ENCODE measurements at places on chromosomes 16 and 17.
A peak's percentile ranks its signal among the peaks of the same experiment; 100 is the strongest.

- no peak for DNase-seq
Observed at GRCh38 chr17:7644775-7645174, 6.0 kb upstream of the ATP1B2 start.

DNA sequence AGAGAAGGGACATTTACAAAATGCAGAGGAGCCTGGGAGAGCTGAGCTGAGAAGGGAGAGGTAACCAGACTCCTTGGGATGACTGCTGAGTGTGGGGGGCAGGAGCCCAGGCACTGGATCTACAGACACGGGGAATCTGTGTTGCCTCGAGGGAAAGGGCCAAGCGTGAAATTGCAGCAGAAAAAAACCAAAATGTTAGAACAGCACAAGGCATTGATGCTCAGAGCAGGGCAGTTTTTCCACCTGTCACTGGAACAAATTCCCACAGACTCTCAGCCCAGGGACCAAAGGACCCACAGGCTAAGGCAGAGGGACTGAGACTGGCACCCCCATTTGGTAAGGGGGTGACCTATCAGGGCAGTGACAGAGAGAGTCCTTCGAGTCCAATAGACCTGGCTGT, 2.0 kb downstream of the PITPNM3 start:
- DNase-seq, result no peak

DNA sequence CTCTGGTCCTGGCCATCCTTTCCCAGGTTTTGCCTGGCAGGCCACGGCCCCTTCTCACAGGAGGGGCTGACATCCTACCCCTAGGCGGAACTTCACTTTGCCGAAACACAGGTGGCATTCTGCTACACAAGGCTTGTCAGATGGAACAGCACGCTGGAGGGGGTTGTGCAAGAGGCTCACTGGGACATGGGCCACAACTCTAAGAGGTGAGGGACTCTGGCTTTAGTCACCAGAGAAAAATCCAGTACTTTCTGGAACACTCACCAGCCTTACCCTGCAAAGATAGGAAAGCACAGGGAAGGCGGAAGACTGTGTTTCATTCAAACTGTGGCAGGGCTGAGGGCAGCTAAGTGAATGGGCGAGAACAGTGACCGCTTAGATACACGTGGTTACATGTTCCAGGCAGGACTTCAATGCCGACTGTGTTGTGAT, 18.3 kb downstream of the CDC42EP4 start:
- no peak for DNase-seq

DNA sequence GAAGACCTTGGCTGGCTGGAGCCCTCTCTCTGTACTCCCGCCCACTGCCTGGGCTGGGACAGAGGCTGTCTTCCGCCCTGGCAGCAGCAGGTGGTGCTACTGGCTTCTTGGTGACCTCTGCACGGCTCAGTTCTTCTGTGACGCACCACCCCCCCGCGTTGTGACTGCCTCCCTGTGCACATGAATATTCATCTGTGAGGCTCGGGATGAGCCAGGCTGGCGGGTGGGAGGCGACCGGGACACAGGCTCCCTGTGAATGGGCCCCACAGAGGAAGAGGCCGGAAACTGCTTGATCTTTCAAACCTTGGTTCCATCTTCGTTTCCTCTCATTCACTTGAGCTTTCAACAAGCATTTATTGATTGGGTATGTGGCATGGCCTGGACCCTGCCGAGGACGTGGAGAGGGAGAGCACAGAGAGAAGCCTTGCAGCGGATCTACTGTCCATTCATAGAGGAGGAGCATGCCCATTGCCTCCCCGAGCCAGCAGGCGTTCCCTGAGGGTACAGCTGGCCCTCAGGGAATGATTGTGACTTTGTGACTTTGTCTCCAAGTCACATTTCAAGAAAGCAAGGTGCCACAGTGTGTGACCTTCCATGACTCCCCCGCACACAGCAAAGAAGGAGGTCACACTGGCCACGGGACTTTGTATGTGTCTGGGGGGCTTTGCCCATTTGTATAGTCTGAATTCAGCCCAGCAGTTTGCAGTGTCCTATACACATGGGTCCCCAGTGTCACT, 45.0 kb downstream of the B9D1 start:
- no peak for DNase-seq

GRCh38 chr16:75193730-75194444, 13.1 kb downstream of the CTRB2 start:
- no peak for DNase-seq

DNA sequence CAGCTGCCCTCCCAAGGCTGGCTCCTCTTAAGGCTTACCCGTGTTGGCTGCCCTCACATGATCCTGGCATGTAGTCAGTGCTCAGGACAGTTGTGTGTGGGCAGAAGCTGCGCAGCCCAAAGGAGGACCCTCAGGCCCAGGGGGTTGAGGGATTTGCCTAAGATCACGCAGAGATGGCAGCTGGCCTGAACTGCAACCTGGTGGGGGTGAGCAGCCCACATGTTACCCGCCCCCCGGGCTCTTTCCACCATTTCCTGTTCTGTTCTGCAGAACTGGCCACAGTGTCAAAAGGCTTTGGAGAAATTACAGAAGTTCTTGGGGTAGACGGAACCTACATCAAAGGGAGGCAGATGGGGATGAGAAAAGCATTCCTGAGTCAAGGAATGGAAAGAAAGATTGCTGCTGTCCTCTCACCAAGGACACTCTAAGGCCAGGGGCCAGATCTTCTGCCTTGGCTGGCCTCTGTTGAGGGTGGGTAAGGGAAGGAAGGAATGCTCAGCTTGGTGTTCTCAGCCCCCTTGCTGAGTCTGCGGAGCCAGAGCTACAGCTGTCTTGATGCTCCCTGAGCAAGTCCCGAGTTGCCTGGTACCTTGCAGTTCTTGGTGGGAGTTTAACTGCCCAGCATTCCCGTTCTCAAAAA, 53.0 kb downstream of the EPN2 start:
- DNase-seq, result no peak

GRCh38 chr17:75848523-75849278, 4.5 kb upstream of the UNC13D start:
- DNase-seq, result peak; percentile 87

- peak; percentile 49 for DNase-seq
Observed at GRCh38 chr16:46947900-46948547, 25.4 kb downstream of the DNAJA2 start.

GRCh38 chr17:79707931-79708891, 22.5 kb upstream of the ENPP7 start:
- peak; percentile 66 for DNase-seq

- no peak for DNase-seq
Observed at GRCh38 chr17:18102640-18103039, 5.9 kb upstream of the MYO15A start.

GRCh38 chr17:65434878-65435277, 126.6 kb downstream of the AXIN2 start:
- no peak for DNase-seq

DNA sequence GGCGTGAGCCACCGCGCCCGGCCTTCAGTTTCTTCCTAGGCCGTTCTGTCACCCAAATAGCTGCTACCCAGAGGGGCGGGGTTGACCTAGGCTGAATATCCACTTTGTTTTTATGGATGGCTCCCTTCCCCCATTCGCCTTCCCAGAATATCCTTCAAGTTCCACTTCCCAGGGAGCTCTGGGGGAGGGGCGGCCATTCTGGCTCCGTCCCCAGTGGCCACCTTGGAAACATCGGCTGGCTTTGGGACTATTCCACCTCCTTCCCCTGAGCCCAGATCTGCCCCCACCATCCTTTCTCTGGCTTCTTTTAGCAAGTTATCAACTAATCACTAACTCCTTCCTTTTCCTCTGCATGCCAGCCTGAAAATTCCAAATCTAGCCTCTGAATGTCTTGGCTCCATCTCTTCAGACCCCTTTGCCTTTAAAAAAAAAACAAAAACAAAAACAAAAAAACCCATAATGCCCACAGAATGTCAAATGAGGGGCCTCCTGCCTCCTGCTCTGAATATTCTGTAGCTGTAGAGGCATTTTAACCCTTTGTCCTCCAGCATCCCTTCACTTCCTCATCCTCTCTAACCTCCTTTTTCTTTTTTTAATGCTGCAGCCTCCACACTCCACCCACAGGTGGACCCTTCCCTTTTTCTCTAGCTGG, 6.4 kb downstream of the ATP1B2 start:
- DNase-seq, result no peak

DNA sequence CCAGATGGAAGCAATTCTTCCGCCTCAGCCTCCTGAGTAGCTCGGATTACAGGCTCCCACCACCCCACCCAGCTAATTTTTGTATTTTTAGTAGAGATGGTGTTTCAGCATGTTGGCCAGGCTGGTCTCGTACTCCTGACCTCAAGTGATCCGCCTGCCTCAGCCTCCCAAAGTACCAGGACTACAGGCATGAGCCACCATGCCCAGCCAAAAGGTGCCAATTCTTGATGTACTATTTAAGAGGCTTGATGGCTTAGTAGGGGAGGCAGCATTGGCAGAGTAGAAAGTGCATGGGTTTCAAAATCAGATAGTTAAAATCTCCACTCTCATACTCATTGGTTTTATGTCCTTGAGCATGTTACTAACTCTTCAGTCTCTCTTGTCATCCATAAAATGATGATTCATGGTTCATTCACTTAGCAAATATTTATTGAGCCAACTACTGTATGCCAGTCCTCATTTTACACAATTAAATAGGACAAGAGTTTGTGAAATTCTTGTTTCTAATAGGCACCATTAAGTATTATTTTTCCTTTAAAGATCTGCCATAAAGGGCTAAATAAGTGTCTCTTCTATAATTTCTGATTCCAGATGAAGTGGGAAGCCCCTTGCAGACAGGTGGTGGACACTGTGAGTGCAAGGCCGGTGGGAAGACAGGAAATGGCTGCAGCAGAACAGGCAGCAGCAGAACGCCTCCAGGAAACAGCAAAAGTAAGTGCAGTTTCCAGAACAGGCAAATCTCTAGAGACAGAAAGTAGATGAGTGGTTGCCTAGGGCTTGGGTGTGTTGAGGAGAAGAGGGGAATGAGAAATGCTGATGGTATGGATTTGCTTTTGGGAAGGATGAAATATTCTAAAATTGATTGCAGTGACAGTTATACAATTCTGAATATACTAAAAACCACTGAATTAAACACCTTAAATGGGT, 8.2 kb upstream of the RPL27 start:
- DNase-seq, result no peak

DNA sequence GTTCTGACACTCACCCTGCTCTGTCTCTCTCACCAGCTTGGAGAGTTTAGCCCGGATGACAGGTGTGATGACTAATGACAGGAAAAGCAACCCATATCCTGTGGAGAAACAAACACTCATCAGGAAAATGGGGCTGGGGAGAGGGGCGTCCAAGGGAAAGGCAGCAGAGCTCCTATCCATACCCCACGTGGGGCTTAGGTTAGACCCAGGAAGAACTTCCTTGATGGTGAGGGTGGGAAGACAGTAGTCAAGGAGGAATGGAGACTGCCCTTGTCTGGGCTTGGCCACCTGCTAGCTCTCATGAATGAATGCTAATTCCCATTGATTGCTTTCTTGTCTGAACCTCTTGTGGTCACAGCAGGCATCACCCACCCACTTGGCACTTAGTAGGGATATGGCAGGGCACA, 3.8 kb downstream of the SLC46A1 start:
- no peak for DNase-seq

DNA sequence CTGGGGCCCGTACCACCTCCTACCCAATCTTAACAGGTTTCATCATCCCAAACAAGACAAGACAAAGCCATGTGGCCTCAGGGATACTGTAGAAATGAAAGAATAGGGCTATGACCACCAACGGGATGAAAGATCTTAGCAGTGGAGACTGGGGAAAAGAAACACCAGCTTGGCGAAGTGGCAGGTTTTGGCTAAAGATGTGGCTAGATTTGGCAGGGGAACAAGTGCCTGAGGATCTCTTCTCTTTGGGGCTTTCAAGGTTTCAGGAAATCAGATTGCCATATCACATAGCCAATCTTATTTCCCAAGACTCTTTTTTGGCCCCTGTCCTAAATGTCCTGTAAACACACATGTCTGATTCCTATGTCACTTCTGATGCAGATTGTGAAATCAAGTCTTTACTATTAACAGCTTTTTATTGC, 6.9 kb downstream of the KRT24 start:
- DNase-seq, result no peak

DNA sequence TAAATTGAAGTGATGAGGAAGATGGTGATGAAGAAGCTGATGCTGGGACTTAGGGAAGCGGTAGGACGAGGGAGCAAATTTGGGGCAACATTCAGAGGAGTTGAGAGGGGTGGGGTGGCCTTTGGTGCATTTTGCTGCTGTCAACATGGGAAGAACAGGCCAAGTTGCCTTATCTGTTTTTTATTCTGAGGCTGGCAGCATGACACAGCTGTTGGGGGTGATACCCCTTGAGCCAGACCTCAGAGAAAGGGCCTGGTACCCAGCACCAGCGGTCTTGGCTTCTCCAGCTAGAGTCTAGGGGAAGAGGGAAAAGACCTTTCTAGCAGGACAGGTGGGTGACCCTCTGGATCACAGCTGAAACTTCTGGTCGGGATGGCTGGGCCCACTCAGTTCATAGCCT, 4.6 kb downstream of the IGFBP4 start:
- no peak for DNase-seq

GRCh38 chr17:73031472-73031871, 61.0 kb downstream of the SLC39A11 start:
- no peak for DNase-seq

DNA sequence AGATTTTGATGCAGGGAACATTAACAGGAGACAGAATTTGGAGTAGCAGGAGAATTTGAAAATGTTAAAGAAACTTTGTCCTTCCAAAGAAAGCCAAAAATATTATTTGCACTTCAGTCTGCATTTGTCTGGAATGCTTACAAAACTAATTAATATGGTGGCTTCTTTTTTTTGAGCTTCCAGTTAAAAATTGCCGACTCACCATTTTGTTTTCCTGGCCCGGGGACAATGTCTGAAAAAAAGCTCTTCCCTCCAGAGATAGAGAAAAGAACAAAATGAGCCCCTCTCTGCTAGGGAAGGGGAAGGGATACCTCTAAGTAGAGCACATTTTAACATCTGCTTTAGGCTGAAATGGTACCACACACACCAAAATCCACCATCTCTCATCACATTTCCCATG, 360.8 kb downstream of the SOX9 start:
- no peak for DNase-seq

DNA sequence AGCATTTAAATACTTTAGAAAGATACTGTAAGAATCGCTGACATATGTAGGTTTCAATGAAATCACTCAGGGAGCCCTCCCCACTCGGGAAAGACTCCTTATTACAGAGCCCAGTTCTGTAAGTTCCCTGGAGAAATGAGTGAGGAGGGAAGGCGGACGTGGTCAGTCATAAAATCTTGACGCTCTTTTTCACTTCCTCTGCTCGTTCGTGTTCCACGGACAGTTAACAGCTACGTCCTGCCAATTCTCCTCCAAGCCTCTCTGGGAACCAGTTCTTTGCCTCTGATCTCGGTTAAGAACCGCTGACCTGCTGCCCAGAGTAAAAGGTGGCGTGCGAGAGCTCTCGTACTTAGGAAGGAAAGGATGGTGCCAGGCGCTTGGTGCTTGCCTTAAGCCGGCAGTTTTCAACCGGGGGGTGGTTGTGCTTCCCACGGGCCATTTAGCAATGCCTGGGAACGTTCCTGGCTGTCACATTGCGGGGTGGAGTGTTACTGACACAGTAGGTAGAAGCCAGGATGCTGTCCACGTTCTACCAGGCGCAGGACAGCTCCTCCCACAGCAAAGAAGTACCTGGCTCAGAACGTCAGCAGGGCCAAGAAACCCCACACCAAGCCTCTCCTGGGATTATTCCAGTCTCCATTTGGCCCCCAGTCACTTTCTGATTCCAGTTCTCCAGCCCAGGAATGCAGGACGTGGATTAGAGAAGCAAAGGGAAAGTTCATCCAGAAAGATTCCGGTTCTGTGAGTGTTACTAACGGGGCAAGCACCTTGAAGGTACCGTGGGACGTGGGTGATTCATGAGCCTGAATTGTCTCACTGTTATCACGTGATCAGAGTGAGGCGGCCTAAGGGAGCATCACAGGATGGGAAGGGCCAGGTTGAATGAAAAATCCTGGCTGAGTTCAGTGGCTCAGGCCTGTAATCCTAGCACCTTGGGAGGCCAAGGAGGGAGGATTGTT, 87.7 kb downstream of the MRM3 start:
- DNase-seq, result no peak
